ENCODE measurements at places on chromosomes 2 and 18. TPM values are rescaled to one million over a fixed set of nuclear protein-coding genes. Genes with fewer than 3 reads are reported as not detected.

Gene POTEI
- total RNA-seq, result not detected

Gene MOB1A
- total RNA-seq, result 68.8 TPM

Gene CCDC74A
- 2.8 TPM for total RNA-seq

Gene MTX2
- 41.0 TPM for total RNA-seq

Gene COL4A3
- total RNA-seq, result 3.1 TPM

Gene C2orf66
- total RNA-seq, result not detected

Gene ZNF892
- total RNA-seq, result 0.18 TPM
